Panc1 (cell line): ENCODE measurements at places on chromosomes 11 and 22.

- no peak for DNase-seq
Measured at GRCh38 chr22:44620841-44621257, 81.2 kb upstream of the PRR5 start.

GRCh38 chr22:30662040-30662439, 5.6 kb downstream of the DUSP18 start:
- no peak for DNase-seq

DNA sequence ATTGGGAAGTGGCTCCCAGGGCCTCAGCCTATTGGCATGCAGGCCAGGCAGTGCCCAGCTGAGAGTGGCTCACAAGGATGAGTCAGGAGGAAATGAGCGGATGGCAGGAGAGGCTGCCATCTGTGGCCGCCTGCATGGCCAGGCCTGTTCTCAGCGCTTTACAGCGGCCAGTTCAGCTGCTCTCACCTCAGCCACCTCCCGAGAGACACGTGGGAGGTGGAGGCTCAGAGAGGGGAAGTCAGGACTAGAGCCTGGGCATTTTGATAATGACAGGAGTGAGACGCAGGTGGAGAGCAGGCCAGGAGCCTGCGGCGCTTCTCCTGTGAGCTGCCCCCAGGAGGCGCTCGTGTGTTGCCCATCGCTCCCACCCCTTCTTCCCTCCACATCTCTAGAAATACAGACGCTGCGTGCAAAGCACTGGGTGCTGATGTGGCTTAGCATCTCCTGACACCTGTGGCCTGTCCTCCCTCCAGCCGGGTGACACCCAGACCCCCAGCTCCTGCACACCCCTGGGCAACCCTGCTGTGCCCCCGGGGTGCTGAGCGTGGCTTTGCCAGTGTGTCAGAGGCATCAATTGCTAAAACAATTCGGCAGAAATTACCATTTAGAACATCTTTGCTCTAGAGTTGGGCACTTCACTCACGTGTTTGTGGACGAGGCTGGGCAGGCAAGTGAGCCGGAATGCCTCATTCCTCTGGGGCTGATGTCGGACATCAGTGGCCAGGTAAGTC, 21.4 kb upstream of the PANX2 start:
- peak; percentile 61 for DNase-seq

DNA sequence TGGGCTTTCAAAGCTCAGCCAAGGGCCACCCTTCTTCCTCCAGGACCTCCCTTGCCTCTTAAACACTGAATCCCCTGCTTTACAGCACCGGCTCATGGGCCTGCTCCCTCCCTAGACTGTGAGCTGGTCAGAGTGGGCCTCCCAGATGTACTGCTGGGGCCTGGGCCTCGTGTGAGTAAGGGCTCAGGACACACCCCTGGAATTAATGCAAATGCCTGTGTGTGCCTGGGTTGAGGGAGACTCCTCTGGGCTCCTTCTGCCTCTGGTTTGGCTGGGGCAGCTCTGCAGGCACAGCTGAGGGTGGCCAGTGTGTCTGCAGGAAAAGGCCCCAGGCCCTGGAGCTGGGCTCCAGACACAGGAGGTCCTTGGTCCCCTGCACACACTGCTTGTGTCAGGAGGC, 24.2 kb downstream of the ALX4 start:
- DNase-seq, result no peak

GRCh38 chr11:293271-293851, 4.4 kb downstream of the PGGHG start:
- DNase-seq, result no peak

DNA sequence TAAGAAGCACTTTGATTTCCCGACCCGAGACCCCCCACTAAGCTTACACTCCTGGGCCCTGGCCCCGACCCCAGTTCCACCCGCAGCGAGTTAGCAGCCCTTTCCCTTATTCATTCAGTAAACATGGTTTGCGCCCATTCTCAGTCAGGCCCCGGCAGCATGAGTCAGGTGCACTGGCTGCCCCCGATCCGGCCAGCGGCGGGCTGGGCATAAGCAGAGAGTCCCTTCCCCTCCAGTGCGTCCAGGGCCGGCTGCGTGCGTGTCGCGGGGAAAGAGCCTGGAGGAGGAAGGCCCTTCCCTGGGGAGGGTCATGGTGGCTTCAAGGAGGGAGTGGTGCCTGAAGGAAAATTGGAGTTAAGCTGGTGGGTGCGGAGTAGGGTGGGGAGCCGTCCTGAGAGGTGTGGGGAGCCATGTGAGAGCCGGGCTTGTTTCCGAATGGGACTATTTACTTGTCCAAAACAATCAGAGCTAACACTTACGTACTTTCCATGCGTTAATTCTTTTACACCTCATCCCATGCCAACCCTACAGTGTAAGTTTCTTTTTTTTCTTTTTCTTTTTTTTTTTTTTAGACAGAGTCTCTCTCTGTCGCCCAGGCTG, 657 bp downstream of the IGHMBP2 start:
- DNase-seq, result no peak
